ENCODE measurements at places on chromosomes 1 and 21.
A peak's percentile ranks its signal among the peaks of the same experiment; 100 is the strongest.

- no peak for DNase-seq
Measured at GRCh38 chr1:25556791-25557476, 13.5 kb downstream of the LDLRAP1 start.

DNA sequence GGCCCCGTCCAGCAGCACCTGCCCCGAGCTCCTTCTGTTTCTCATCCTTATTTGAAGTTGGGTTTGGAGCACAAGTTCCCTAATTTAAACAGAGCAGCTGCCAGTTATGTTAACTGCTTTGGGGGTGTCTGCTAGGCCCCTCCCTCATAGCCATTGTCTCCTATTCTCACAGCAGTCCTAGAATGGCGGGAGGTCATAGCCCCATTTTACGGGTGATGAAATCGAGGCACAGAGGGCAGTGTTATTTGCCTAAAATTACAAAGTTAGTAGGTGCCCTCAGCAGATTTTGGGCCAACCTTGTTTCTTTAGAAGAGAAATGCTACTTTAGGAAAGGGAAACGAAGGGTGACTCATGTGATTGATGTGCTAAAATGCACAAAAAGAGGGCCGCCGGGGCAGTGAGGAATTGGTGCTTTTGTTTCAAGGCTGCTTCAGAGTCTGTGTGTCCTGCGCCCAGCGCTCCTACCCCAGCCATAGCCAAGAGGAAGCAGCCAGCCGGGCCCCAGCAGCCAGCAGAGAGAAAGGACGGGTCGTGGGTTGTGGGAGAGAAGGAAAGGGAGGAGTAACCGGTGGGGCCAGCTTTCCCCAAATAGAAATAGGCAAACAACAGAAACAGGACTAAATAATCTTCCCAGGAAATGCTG, 13.0 kb downstream of the VANGL1 start:
- DNase-seq, result no peak

DNA sequence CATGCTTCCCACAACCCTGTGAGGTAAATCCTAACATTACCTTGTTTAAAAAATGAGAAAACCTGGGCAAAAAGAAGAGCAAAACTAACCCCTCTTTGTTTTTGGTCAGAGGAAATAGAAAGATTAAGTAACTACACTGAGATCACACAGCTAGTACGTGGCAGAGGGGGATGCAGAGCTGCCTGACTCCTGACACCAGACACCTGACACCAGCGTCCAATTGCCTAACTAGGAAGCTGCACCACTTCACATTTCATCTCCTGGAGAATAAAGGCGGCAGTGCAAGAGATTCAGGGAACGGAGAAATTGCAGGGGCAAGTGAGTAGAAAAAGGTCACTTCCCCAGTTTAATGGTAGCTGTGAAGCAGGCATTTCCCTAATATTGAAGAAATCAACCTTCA, 229.3 kb upstream of the PTBP2 start:
- DNase-seq, result no peak

DNA sequence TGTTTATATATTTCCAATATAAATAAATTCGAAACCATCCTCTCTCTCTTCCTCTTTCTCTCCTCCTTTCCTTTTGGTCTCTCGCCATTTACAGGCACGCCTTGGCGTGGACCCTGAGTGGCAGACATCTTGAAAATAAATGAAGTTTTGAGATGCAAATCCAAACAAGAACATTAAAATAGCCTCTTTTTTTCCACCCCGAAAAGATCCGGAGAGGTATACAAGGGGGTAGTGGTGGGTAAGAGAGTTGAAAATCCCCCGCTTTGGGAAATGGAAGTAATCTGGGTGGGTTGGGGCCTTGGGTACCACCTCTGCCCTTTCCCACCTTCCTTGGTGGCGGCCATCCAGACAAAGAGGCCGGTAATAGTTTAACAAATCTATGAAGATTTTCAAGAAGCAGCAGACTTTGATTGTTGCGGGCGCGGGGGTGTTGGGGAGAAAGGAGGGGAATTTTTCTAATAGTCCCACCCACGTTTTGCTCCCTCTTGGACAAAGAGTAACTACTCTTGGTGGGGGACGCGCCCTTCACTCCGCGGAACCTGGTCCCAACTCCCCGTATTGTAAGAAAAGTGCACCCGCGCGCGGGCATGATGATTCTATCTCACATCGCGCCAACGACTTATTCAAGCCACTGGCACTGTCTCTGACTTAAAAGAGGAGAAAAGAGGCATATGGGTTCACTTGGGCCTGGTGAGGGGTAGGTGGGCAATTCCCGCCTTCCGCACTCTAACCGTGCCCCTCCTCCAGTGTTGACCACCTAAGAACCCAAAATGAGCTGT, 4.0 kb upstream of the FOXD3 start:
- no peak for DNase-seq

DNA sequence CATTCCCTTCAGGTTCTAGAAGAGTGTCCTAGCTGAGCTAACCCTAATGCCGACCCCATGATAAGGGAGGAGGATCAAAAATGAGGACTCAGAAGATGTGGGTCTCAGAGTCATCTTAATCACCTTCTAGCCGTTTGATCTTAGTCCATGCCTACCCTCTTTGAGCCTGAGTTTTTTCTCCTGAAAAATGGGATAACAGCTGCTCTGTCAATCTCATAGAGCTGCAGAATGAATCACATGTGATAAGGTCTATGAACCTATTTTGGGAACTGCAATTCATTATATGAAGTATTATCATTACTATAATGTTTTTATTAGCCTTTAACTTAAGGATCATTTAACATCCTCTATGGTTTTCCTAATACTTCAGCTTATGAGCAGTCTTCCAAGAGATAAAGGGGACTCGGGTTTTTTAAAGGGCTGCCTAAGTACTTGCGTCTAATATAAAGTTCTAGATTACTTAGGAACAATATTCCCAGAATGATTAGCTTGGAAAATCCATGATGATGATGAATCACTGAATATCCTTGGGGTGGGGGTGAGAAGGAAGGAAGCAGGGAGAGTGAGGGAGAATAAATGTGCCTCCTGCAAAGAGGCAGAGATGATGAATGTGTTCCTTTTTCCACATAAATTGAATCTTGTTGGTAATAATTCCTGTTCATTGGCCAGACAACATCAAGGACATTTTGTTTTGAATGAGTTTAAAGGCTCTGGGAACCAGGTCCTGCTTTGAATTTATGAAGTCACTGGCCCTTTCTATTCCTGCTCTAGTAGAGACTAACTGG, 66.8 kb downstream of the COLGALT2 start:
- no peak for DNase-seq

GRCh38 chr1:12436345-12436658, 181.7 kb downstream of the DHRS3 start:
- DNase-seq, result no peak

GRCh38 chr1:116513956-116514355, 56.9 kb downstream of the CD58 start:
- no peak for DNase-seq

- DNase-seq, result no peak
Measured at GRCh38 chr1:98001764-98002163, 80.9 kb upstream of the DPYD start.

DNA sequence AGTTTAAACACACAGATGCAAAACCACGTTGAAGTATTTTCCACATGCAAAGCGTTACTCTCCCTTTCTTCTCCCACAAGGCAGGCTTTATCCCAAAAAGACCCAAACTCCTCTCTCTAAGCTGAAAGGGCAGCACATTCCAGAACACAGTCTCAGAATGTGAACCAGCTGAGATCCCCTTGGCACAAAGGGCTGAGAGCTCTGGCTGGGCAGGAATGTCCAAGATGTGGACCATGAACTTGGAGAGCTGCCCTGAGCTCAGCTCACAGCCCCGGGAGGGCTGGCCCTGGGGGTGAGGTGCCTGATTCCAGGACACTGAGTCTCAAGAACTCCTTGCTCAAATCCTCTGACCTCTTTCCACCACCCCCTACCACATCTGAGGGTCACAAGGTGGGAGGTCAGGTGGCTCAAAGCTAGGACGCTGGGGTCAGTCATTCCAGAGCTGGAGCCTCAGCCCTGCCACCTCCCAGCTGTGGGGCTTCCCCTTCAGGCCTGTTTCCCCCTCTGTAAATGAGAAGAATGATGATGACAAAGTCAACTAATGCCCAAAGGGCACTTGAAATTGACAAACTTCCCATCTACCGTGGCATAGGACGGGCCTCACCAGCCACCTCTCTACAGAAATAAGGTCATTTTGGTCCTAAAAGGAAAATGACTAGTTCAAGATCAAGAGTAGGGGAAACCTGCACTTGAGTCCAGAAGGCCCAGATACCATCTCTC, 11.5 kb downstream of the ALDH4A1 start:
- DNase-seq, result no peak

DNA sequence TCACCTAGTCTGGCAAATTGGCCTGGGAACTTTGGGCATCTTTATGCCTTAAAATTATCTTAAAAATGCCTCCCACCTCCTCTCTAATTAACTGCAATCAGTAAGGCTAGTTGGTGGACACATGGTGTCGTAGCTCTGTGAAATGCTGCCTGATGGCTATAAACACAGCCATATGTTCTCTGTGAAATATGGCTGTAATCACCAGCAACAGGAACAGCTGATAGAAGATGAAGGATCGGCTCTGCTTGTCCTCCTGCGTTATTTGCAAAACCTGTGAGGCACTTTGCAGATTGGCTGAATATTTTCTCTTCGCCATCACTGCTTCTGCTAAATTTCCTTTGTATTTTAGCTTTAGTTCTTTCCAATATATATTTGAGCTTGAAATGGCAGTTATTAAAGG, 419.6 kb downstream of the RWDD3 start:
- no peak for DNase-seq

DNA sequence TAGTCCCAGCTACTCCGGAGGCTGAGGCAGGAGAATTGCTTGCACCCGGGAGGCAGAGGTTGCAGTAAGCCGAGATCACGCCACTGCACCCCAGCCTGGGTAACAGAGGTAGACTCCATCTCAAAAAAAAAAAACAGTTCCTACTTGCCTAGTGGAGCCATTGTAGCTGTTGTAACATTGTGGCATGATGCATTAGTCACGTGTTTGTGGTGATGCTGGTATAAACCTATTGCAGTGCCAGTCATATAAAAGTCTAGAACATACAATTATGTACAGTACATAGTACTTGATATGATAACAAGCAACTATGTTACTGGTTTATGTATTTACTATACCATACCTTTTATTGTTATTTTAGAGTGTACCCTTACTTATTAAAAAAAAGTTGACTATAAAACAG, 16.2 kb downstream of the KYAT3 start:
- DNase-seq, result no peak

DNA sequence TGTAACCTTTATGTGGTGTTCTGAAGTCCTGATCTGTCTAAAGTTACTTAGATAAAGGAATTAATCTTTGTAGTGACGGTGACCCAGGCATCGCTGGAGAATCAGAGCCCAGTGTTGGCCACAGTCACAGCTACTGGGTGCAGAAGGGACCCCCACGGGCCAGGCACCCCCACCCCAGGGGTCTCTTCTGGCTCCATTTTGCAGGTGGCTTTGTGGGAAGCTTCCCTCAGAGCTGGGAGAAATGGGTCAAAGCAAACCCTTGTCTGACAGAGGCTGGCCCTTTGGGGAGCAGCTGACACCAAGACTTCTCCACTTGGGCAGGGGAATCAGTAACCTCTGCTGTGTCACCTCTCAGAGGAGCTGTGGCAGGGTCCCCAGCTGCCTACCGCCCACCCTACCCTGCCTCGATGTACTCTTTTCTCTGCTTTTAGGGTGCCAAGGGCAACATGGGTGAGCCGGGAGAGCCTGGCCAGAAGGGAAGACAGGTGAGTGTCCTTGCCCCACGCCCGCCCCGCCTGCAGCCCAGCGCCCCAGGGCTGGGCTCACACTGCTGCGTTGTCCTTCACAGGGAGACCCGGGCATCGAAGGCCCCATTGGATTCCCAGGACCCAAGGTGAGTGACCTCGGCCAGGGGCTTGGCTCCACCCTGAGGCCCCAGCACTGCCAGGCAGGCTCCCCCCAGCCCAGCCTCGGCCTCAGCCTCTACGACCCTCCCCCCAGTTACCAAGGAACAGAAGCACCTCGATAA, 17.7 kb downstream of the COL6A2 start:
- no peak for DNase-seq

- DNase-seq, result no peak
Measured at GRCh38 chr1:107413951-107414350, 273.1 kb downstream of the NTNG1 start.

DNA sequence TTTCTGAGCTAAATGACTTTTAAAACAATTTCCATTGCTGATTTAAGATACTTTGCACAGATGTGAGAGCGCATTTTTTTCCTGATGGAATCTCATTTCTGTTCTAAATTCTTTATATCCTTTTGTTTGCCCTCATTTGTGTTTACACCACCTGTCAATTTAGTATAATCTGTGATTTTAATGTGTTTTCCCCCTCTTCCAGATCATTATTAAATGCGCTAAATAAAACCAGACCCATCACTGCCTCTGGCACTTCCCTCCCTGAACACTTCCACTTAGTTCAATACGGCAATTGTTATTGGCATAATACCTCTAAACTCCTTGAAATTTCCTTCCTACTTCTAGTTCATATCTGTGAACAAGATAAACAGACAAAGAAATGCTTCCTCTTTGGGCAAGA, 186.9 kb upstream of the ADGRL2 start:
- DNase-seq, result no peak

- no peak for DNase-seq
Measured at GRCh38 chr1:50414853-50415234, 8.4 kb downstream of the DMRTA2 start.

GRCh38 chr1:47797575-47797974, 199.6 kb downstream of the TRABD2B start:
- DNase-seq, result no peak

DNA sequence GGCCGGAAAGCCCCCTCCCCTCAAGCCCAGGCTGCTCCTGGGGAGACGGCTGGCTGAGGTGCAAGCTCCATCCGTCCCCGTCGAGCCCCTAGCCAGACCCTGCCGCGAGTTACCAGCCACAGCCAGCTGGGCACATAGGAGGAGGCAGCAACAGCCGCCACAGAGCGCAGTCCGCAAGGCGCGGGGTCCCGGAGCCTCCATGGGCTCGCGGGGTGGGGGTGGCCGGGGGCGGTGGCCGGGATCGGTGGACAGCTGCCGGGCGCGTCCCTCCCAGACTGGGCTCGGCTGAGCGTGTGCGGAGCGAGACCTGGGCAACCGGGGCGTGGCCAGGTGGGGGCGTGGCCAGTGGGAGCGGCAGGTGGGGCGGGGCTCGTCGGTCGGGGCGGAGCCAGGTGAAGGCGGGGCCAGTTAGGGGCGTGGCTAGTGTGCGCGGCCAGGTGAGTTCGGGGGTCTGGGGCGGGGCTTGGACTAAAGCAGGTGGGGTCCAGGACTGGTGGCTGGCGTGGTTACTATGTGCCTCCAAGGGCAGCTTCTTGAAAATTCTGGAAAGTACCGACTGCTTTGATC, at the start of gene CD164L2:
CD164L2 (minus strand) TSS at position 295 of the 567 bp plus-strand sequence; CDS start at position 201, 94 bp downstream.
- DNase-seq, result no peak

DNA sequence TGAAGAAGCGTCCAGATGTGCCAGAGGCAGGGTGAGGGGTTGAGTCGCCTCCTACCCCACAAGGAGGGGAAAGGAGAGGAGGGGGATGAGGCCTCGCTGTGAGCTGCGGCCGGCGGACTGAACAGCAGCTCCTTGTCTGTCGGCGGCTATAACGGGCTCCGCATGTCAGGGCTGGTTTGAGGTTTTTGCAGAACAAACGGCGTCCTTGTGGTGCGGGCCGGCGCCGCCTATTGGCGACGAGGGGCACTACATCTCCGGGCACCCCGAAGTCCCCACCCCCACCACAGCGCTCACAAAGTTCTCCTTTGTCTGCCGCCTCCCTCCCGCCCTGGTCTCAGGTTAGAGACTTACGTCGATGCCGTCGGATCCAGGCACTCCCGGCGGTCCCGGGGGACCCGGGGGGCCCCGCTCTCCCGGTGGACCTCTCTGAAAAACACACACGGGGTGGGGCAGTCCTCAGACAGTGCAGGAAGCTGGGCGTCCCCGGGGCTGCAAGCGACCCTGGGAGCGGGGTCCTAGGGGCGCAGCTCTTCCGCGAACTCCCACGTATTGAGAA, 1.8 kb downstream of the COL9A2 start:
- DNase-seq, result peak; percentile 76
